ENCODE measurements at places on chromosomes 2 and 18. TPM values are rescaled to one million over a fixed set of nuclear protein-coding genes. Genes with fewer than 3 reads are reported as not detected.

The ASAP2 gene
- total RNA-seq = 6.4 TPM

The IL37 gene
- not detected for total RNA-seq

The DYNC2LI1 gene
- 10.3 TPM for total RNA-seq

The C2orf92 gene
- 1.7 TPM for total RNA-seq

The MYO7B gene
- total RNA-seq = 0.04 TPM

The ACADL gene
- total RNA-seq = 0.32 TPM

The INPP4A gene
- total RNA-seq = 8.2 TPM

The WNT6 gene
- not detected for total RNA-seq
